ENCODE measurements at places on chromosomes 2 and 18.

- no peak for DNase-seq
Measured at GRCh38 chr2:122341007-122341406, 585.6 kb downstream of the TSN start.

DNA sequence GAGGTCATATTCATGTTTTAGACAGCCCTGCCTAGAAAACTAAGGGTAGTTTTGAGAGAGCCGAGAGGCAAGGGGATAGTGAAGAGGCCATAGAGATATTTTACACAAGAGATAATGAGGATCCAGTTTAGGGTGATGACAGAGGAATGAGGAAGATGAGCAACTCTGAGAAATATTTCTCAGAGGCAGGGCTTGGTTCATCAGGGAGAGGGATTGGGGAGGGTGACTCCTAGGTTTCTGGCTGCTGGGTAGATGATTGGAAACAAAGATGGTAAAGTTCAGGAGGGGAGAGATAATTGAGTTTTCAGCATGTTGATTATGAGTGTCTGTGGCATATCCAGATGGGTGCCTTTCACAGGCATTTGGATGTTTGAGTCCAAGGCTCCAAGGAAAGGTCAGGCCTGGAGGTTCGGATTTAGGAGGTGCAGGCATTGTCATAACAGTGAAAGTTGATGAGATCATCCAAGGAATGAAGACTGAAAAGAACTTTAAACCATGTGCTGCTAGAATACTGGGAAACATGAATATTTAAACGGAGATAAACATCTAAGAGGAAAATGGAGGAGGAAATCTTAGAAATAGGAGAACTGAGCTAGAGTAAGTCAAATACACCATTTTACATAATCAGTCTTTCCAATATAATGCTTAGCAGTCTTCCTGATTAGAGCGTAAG lies 7.4 kb downstream of the MYL12B start:
- DNase-seq = no peak

DNA sequence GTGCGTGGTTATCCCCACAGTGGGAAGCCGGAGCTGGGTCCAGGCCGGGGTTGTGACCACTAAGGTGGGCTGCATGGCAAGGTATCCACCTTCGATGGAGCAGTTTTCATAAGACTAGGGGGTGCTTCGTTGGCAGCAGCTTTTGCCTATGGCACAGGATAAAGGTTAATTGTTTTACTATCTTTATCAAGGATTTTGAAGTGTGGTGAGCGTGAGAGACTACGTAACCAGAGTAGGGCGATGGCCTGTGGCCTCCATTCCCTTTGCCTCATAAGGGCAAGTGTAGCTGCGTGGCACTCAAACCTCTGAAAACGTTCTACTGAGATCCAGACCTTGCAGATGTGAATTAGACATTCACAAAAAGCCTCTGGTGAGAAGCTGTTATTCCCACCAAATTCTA lies 206.6 kb downstream of the ACKR3 start:
- DNase-seq = no peak

DNA sequence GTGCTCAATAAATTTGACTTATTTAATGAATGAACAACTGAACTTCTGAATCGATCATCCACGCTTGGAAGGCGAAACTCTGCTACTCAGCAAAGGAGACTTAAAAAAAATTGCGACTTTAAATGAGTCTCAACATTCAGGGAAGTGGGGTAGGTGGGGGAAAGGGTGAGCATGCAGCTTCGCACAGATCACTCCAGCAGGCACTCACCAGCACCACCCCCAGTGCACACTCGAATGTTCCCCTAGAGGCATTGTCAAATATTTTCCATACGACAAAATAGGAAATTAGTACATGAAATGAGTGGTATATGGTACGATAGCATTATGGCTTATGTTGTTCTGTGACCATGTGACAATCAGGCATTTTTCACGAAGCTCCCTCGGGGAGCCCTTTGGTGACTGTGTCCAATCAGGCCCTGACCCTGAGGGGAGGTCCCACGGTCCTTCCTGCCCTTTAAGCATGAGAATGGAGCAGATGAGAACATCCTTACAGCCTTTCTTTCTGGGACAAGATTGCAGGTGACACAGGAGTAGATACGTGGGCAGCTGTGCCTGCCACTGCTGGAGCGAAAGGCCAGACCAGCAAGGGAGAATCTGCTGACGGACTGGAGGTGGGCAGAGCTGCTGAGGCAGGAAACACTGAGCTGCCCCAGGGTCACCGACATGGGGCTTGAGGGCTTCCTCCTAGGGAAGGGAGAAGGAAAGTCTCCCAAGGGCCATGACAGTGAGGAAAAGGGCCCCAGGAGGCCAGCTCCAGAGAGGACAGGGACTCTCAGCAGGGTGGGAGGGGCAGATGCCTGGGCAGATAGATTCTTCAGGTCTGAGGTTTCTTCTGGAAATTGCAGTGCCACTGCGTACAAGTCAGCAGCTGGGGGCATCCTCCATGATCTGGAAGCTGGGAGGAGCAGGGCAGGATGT lies 101.3 kb upstream of the ID2 start:
- no peak for DNase-seq

DNA sequence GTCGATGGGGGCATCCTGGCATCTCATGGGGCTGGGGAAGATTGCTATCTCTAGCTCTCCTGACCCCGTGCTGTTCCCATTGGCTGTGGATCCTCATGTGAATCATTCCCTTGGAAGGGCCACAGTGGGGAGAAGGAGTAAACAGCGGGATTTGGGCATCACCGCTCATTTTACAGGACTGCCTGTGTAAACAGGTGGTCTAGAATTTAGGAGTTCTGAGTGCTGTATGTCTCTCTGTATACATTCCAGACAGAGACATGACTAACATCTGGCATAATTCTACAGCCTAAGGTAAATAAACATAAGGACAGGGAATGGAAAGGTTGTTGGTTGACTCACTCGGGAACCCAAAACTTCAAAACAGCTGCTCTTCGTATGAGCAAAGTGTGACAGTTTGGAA lies 92.7 kb downstream of the COPS8 start:
- no peak for DNase-seq

DNA sequence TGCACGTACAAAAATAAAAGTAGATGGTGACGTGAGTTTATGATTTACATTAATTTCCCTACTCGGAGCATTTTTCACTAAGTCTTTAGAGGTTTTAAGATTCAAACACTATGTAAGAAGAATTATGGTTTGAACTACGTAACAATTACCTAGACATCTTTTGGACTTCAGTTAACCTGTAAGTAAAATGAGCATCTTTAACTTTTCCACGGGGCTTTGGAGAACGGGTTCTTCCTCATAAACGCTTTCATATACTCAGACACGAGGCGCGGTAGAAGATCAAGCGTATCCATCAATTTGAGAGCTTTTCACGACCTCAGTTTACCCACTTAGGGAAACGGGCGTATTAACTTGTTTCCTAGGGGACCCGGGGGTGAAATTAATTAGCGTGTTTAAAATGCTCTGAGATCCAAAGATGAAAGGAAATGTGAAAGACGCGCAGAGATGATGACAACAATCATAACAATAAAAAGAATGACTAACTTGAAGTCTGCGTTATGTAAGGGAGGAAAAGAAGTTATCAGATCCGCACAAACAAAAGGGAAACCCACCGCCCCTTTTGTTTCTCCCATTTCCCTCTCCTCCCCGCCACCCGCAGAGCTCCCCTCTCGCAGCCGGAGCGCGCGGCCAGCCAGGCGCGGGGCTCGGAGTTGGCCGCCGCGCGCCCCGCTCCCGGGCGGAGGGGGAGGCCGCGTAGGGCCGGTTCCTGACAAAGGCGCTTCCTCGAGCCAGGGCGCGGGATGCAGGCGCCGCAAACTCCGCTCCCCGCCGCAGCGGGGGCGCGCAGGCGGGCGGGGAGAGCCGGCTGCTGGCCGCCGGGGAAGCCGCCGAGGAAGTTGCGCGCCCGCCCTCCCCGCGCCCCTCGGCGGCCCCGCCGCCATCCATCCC lies 807 bp downstream of the PELI1 start:
- no peak for DNase-seq

DNA sequence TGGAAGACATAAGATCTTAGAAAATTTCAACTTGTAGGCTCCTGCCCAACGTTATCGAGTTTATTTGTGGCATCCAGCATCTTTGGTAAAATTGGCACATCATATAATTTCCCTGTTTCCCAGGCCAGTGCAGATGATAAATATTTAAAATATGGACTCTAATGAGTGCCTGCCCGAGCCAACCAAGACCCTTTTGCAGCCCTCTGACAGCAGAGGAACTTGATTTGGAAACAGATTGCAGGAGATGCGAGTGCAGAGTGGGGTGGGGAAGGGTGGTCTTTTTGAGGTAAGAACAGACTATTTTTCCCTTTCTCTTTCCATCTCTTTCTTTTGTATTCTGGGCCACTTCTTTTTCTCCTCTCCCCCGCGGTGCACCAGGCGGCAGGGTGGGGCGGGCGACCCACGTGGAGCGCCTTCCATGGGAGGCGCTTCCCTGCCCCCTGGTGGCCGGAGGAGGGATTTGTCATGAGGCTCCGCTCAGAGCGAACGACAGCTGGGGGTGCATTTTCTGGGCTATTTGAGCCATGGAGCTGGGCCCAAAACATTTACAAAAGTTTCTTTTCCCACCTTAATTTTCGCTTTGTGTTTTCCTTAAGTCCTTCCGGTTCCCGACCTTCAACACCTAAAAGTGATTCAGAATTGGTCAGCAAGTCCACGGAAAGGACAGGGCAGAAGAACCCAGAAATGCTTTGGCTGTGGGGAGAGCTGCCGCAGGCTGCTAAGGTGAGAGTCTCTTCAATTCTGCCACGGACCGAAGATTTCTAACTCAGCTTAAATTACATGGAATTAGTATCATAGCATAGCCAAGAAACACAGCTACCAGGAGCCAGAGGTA lies 32.7 kb downstream of the LPIN1 start:
- peak; percentile 88 for DNase-seq

Measured in activated CD4-positive, CD25-positive, alpha-beta regulatory T cell treated with anti-CD3 and anti-CD28 coated beads, Interleukin-2, amount 50 U/mL, for 72 hours (primary cell).